Cerebellum (tissue), 4 donors: ENCODE measurements at places on chromosomes 5 and 9.

DNA sequence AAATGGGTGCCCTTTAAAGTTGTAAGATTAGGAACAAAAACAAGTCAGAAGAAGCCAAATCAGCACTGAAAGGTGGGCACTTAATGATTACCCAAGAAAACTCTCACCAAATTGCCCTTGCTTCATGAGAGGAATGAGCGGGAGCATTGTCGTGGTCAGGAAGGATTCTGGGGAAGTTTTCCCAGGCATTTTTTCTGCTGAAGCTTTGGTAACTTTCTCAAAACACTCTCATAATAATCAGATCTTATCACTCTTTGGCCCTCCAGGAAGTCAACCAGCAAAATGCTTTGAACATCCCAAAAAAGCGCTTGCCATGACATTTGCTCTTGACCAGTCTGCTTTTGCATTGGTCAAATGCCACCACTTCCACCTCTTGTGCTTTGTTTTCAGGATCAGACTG, 10.4 kb upstream of the PCDHGC3 start:
- no peak for DNase-seq

DNA sequence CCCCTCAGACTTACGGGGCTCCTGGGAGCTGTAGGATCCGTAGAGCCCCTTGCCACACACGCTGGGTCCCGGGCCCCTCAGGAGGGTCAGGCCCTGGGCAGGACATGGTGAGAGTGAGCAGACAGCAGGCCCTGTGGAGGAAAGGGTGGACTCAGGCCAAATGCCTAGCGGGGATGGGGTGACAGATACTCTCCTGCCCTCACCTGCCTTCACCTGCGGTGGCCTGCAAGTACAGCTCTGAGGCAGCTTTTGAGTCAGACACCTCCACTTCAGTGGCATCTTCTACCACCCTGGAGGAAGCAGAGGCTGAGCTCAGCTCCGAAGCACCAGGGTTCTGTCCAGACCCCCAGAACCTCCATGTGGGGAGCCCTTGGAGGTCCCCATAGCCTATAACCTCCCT, 26.2 kb downstream of the SLC35A4 start:
- no peak for DNase-seq

DNA sequence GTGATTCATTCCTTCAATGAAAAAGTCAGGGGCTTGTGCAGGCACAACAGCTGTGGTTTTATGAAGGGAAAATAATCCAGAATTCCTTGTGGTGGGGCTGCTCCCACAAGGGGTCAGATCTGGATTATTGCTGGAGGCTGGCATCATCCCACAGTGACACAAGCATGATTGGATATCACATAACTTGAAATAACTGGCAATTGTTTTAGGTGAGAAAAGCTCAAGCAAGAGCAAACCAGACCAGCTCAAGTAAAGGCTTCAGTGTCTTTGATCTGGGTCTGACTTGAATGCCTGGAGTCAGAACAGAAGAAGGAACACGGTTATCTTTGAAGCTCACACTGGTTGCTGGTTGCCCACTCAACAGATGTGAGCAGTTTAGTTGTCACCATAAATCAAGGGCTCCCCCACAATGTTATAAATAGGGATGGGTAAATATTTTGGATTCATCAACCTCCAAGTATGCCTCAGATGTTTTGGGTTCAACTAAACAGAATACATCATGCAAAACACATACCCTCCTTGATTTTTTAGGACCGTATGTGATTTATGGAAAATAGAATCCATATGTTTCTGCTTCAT, 3.1 kb upstream of the ZNF474 start:
- DNase-seq = no peak

DNA sequence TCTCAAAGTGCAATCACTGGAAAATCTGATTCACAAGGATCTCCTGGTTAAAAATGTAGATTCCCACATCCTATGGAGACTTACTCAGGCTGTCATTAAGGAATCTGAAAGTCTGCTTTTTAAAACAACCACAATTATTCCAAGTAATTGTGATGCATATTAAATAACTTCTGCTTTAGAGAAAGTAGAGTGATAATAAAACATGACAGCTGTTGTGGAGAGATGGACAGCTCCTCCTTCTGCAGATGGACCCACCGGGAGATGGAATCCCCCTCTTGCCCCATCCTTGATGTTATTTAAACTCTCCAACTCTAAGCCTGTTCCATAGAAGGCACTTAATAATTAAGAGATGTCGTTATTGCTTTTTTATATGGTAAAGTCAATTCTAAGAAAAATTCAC, 802.2 kb downstream of the CDH12 start:
- no peak for DNase-seq

DNA sequence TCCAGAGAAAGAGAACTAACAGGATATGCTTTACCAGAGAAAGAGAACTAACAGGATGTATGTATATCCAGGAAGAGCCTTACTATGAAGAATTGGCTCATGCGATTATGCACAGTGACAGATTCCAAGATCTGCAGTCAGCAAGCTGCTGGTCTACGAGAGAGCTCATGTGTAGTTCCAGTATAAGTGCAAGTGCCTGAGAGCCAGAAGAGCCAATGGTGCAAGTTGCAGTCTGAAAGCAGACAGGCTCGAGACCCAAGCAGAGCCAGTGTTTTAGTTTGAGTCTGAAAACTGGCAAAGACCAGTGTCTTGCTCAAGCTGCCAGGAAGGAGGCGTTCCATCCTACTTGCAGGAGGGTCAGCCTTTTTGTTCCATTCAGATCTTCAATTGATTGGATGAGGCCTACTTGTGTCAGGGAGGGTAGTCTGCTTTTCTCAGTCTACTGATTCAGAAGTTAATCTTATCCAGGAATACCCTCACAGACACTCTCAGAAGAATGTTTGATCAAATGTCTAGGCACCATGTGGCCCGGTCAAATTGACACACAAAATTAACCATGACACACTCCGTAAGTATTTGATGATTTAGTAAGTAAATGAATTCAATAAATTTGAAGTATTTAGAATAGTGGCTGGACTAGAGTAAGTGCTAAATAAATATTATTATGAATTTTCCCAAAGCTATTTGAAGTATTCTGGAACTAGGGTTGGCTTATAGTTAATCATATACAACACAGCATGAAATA, 372.1 kb upstream of the SGCD start:
- no peak for DNase-seq

GRCh38 chr9:93678199-93679019, 102.0 kb downstream of the PHF2 start:
- no peak for DNase-seq

DNA sequence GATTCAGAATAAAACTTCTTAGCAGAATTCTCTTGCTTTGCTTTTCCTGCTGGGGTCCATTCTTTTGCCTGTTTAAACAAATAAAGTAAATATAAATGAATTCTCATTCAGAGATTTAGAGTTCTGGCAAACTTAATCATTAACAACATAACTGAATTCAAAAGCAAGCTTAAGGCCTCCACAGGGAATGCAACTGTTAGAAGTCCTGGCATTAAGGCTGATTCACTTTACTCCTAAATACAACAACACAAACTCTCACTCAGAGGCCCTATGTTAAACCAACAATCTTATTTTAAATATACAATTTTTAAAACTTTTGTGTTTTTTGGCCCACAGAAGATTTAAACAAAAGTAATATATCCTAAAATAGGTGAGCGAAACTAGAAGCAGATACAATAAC, 178.3 kb downstream of the AP3B1 start:
- DNase-seq = no peak

DNA sequence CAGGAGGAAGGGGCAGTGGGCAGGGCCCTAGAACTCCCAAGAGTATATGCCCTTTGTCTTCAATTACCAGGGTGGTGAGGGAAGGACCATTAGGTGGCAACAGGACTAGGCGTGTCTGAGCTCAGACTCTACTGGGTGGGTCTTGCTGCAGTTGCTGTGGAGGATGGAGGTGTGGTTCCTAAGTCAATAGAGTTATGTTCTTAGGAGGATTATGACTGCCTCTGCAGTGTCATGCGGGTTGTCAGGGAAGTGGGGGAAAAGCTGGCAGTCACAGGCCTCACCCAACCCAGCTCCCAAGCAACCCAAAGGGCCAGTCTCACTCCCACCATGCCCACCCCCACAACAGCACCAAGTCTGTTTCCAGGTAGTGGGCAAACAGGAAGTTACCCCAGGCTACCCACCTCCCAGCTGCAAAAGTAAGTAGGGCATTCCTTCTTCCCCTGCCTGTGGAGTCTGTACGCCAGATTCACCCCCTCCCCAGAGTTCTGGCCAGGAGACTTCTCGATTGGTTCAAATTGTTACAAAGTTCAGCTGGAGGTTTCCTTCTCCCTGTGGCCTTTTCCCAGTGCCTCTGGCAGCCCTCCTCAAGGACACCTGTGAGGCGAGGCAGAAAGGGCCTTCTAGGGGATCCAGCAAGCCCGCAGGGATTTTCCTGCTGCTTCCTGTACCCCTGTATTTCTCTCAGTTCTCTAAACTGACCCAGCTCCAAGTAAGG, 145.3 kb downstream of the HINT1 start:
- no peak for DNase-seq

- DNase-seq = no peak
Measured at GRCh38 chr5:164472165-164472564, 966.7 kb downstream of the MAT2B start.

DNA sequence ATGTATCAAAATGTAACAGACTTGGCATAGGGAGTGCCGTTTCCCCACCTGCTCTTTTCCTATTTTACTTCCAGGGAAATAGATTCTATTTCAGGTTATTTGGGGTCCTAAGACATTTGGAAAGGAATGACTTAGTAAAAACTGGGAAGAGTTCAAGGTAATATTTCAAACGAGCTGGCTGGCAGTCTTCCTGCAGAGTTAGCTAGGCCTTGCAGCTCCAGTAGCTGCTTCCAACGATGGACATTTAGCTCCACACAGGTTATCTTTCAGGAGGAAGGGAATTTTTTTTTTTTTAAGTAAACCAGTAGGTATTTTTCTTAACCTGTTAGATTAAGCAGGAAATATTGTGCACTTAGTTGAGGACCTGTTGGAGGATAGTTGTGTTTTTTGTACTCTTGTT, 45.2 kb downstream of the TLE4 start:
- no peak for DNase-seq

- DNase-seq = no peak
Measured at GRCh38 chr9:118751077-118751847, 618.0 kb downstream of the BRINP1 start.

DNA sequence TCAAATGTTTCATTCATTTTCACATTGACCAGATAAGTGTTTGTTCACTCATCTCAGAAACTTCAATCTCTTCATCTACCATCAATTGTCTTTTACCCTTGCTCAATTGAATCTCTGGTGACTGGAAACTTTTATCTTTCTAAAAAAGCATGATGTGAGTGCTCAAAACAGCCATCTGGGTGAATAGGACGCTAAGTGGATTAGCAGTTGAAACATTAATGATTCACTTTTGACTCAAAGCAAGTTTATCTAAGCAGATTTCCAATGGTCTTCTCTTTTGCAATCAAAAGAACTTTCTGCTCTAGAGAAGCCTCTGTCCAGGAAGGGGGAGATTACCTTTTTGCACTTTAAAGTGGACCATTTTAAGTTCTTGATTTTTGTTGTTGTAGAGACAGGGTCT, 22.2 kb downstream of the KLF4 start:
- DNase-seq = no peak

GRCh38 chr5:105392710-105393149, 1830.1 kb upstream of the NUDT12 start:
- no peak for DNase-seq

DNA sequence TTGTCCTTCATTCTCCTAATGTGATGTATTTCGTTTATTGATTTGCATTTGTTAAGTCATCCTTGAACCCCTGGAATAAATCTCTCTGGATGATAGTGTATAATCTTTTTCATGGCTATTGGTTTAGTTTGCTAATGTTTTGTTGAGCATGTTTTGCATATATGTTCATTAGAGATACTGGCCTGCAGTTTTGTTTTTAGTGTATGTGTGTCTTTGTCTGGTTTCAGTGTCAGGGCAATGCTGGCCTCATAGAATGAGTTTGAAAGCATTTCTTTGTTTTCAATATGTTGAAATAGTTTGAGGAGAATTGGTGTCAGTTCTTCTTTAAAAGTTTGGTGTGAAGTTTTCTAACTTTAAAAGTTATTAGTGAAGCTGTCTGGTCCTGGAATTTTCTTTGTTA, 149.6 kb upstream of the ATP10B start:
- no peak for DNase-seq

DNA sequence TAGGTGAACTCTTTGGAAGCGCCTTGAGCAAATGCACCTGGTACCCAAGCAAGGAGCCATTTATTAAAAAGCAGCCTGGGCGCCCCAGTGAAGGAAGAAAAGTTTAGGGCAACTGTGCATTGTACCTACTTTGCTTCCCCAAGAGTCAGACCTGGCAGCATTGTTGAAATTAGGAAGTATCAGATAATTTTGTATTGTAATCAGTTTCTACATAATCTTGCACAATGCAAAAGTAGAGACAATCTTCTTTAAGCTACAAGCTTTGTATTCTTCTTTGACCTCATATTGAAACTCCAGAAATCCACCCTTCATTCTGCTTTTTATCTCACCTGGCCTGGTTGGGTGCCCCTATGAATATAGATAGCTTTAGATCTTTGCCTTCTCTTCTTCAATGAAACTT, 490.8 kb downstream of the RASEF start:
- no peak for DNase-seq

DNA sequence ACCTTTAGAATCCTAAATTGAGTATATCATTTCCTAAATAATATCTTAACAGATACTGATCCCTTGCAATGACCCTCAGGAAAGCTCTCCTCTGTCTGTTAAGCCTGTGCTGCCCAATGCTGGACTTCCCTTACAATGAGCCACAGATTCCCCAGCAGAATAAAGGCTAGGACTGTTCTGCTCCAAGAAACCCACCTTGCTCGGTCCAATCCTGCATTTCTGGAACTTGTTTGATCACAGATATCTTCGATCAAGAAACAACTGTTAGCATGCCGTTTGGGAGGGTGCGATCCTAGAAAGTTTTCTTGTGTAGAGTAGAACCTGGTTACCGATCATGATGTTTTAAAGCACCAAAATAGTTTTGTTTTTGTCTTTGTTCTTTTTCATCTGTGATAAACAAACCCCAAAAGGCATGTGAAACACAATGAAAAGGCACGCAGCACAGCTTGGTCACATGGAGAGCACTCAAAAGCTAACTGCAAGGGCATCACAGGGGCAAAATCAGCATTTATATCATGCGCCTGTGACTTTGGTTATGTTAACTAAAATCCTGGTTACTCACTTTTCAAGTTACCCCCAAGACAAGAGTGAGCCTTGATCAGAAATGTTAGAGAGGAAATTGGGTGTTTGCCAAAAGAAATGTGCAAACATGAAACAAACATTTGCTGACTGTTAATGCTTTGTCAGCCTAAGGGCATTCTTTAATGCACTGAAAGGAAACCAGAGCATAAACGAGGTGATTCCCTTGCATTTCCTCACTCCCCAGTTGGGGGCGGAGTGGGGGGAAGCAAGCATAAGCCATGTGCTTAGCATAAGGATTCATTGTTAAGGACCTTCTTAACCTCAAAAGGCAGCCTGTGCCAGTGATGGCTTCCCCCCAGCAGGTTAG, 61.9 kb upstream of the ADAMTS16 start:
- DNase-seq = no peak

GRCh38 chr5:139743001-139743771, 52.4 kb upstream of the PSD2 start:
- no peak for DNase-seq

GRCh38 chr5:153569036-153569435, 78.6 kb downstream of the GRIA1 start:
- DNase-seq = no peak

- no peak for DNase-seq
Measured at GRCh38 chr9:16125629-16126028, 572.8 kb downstream of the CCDC171 start.
